ENCODE measurements at places on chromosomes 2 and 18.

- DNase-seq, result peak; percentile 22
Measured at GRCh38 chr18:2337552-2338141, 233.7 kb downstream of the METTL4 start.

- DNase-seq, result no peak
Measured at GRCh38 chr2:179096090-179096489, 46.2 kb upstream of the CCDC141 start.

DNA sequence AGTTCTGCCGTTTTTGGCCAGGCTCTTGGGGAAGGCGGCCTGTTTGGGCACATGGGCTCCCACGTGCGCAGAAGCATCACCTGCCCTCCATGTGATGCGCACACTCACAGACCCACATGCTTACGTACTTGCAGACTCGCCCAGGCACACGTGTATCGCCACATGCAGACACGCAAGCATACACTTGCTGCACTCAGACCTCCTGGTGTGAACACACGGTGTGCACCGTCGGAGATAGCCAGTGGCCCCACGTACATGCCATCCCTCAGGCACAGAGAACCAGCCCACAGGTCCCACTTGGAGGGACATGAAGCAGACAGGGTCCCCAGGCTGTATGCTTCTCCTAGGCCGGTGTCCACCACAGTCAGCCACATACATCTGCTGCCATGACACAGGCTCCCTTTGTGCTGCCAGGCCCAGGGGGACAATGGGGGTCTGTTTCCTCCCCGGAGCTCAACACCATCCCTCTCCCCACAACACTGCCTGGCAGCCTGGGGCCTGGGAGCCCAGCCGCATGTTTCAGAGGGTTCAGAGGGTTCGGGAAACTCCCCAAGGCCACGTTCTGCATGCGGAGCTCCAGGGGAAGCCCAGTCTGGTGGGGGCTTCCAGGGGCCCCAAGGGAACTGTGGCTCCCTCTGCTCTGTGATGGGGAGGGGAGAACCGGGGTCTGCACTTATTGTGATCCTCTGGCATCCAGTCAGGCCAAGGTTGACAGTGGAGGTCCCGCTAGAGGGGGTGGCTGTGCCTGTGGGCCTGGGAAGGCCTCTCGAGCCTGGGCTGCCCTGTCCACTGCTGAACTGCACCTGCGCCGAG, 208.1 kb upstream of the HAAO start:
- no peak for DNase-seq

GRCh38 chr2:85823951-85824350, 64.8 kb downstream of the ST3GAL5 start:
- no peak for DNase-seq

DNA sequence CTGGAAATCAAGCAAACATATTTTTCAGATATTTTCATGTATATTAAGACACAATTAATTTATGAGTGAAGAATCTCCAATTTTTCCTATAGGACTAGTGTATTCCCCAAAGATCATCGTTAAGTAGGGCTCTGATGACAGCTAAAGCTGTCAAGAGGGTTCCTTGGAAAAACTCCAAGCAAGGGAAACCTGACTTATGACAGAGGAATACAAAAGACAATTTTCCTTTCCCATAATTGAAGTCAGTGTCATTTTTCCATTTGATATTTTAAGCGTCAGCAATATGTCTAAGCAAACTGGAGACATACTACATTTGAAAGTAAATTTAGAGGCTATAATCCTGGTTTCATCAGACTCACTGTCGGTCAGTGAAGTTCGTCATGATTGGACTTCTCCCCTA, 36.1 kb downstream of the RIT2 start:
- DNase-seq, result no peak

DNA sequence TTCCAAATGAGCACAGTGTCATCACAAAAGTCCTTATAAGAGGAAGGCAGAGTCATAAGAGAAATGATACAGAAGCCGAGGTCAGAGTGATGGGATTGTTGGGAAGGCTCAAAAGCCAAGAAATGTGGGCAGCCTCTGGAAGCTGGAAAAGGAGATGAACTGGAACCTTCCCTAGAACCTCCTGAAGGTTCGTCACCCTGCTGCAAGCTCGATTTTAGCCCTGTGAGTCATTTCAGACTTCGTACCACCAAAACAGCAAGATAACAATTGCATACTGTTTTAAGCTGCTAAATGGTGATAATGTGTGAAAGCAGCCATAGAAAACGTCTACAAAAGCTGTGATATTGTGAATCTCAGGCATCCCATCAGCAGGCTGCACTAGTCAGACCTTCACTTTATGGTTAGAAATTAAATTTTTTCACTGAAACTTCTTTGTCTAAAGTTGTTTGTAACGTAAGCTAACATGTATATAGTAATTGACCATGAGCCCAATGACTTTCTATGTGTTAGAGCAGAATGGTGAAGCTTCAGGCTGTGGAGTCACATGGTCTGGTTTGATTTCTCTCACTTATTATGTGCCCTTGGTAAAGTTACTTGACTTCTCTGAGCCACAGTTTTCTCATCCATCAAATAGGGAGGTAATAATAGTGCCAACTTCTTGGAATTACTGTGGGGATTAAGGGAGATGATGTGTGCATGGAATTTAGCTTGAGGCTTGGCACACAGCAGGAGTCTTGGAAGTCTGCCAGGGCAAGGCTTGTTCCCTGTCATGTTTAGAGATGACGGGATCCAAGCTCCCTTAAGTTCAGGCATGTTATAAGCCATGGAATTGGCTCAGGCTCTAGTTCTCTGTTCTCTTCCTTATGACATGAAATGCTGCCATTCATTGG, 132.0 kb upstream of the CCDC195 start:
- no peak for DNase-seq

- DNase-seq, result no peak
Measured at GRCh38 chr18:54257015-54257414, 12.3 kb upstream of the POLI start.

DNA sequence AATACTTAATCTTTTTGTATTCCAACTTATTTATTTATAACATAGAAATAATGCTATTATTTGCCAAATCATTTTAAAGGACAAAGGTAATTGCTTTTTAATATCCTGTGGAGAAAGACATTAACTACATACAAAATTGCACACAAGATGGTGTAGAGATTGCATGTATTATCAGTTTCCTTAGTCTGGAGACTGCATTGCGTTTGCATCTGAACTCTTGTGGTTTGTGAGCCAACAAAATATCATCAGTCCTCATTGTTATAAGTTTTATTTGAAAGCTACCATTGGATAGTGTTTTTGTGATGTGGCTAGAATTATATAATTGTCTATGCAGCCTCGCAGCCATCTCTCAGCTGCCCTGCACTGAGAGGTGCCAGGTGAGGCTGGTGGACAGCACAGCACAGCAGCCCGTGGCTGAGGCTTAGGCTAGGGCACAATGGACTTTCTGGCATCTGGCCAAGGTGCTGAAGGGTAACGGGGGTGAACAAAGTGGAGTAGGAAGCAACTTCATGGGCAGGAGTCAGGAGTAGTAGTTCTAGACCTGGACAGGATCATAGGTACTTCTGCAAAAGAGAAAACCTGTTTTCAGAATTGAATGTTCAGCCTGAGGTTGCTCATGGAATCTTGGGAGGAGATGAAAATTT, 15.1 kb downstream of the RASGRP3 start:
- no peak for DNase-seq

GRCh38 chr2:39805936-39806608, 27.0 kb upstream of the THUMPD2 start:
- DNase-seq, result no peak

Data from central memory CD8-positive, alpha-beta T cell (primary cell).